ENCODE measurements at places on chromosomes 5 and 9. TPM values are rescaled to one million over a fixed set of nuclear protein-coding genes. Genes with fewer than 3 reads are reported as not detected.

GADD45G gene
- total RNA-seq, result 11.2 TPM

SLC45A2 gene
- total RNA-seq, result not detected

FOXD4L4 gene
- total RNA-seq, result 0.50 TPM

ALDOB gene
- not detected for total RNA-seq

ACSL6 gene
- 0.68 TPM for total RNA-seq

GABRG2 gene
- total RNA-seq, result 0.76 TPM

GRCh38 chr9:3331801-3332200 lies 194.0 kb downstream of the RFX3 start:
- no peak for DNase-seq
- H3K27me3 ChIP-seq, result no peaks in the 10 kb centered on the region
- no peaks in the 10 kb centered on the region for H3K36me3 ChIP-seq
